Stimulated activated CD8-positive, alpha-beta memory T cell treated with anti-CD3 and anti-CD28 coated beads, Interleukin-2, amount 100 ng/mL, for 48 hours (primary cell): ENCODE measurements at places on chromosomes 13 and 19.

DNA sequence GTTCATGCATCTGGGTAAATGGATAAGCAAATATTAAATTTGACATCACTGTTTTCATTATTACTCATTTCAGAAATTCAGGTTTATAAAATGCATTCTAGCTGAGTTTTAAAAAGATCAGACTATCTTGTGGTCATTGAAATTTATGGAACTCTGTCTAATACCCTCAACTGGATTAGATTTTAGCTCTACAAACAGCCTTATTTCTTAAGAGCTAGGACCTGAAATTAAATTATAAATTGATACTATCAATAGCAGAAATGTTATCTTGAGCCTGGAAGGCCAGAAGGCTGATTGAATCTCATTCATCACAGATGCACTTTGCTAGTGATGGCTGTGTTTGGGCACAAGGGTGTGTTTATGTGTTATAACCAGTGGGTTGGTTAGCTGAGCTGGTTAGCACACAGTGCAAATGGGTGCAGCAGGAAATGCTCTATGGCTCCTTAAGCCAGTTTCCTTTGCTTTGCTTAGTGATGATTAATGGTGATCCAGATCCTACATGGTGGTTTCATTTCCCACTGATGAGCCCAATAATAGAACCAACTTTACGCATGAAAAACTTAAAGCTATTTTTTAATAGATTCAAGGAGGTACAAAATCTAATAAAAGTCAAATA lies 310.8 kb upstream of the KLF12 start:
- no peak for DNase-seq

GRCh38 chr19:30356951-30357579 lies 15.1 kb upstream of the ZNF536 start:
- no peak for DNase-seq

DNA sequence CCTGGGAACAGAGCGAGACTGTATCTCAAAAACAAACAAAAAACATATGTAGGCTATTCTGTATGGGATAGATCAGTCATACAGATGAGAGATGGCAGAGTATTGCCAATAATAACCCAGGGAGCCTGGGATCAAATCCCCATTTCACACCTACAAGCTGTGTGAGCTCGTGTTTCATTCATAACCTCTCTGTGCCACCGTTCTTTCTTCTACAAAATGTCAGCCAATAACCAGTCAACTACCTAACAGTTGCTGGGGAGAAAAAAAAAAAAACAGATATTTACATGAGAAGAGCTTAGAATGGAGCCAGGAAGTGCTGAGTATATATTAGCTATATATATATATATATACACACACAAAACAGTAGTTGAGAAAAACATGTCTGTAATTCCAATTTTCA lies 6.5 kb upstream of the IFNL2 start:
- DNase-seq: no peak

GRCh38 chr13:68081061-68081460 lies 850.9 kb upstream of the PCDH9 start:
- no peak for DNase-seq

GRCh38 chr13:105595471-105595870 lies 940.0 kb downstream of the EFNB2 start:
- DNase-seq: no peak

GRCh38 chr13:24176351-24177101 lies 16.0 kb downstream of the SPATA13 start:
- DNase-seq: no peak

DNA sequence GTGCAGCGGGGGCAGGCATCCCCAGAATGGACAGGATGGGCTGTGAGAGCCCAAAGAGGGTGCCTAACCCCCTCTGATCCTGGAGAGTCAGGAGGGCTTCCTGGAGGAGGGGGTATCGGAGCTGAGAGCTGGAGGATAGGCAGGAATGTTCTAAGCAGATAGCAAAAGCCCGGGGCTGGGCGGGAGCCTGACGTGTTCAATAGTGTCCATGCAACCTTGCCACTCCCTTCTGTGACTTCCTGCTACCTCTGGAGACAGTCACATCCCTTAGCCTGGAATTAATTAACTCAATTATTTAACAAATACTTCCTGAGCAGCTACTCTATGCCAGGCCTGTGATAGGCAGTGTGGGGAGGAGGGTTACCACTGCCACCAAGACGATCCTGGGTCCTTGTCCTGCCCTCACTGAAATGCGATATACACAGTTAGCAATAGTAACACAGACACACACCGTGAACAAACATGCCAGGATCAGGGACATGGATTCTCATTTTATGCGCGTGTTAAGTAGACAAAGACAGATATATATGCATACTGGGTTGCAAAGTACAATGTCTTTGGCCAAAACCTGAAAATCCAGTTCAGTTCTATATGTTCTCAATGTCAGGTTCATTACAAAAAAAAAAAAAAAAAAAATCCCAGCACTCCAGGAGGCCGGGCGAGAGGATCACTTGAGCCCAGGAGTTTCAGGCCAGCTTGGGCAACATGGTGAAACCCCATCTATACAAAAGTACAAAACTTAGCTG lies 10.7 kb downstream of the AP2S1 start:
- DNase-seq: no peak
